Aorta (tissue), 5 donors: ENCODE measurements at places on chromosomes 7 and 10. TPM values are rescaled to one million over a fixed set of nuclear protein-coding genes. Genes with fewer than 3 reads are reported as not detected.
A peak's percentile ranks its signal among the peaks of the same experiment; 100 is the strongest.

DNA sequence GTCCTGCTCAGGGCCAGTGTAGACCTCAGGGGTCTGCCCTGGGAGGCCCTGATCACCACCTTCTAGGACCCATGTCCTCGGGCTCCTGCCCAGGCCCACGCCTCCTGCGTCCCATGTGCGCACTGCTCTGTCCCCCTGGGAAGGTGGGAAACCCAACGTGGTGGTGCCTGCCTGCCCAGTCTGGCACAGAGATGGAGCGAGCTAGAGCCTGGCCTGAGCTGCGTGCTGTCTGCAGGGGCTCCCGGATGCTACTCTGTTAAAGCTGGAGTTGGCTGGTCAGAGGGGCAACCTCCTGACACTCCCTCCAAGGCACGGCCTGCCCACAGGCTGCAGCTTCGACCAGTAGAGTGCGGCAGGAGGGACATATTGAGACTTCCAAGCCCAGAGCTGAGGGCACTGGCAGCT lies 171.7 kb downstream of the DNAJB6 start:
- no peaks in the 10 kb centered on the region for H3K27me3 ChIP-seq
- DNase-seq: no peak
- H3K36me3 ChIP-seq: no peaks in the 10 kb centered on the region
- no peak overlapping the region for H3K27ac ChIP-seq
- no peak overlapping the region for H3K4me3 ChIP-seq

DNA sequence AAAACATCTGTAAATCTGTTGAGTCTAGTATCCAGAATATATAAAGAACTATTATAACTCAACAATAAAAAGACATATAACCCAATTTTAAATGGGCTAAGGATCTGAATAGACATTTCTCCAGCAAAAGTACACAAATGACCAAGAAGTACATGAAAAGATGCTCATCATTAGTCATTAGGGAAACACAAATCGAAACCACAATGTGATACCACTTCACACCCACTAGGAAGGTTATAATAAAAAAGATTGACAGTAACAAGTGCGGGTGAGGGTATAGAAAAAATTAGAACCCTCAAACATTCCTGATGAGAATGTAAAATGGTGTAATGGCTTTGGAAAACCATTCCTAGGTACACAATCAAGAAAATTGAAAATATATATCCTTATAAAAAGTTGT lies 4.1 kb downstream of the XPNPEP1 start:
- H3K36me3 ChIP-seq: no peaks in the 10 kb centered on the region
- DNase-seq: no peak
- H3K4me3 ChIP-seq: no peak overlapping the region
- H3K27ac ChIP-seq: no peak overlapping the region

GRCh38 chr10:3935141-3935540 lies 150.1 kb upstream of the KLF6 start:
- no peaks in the 10 kb centered on the region for H3K36me3 ChIP-seq
- H3K27me3 ChIP-seq: no peaks in the 10 kb centered on the region
- H3K4me3 ChIP-seq: peak overlapping the region; percentile 13
- peak; percentile 63 for DNase-seq
- H3K4me1 ChIP-seq: peaks cover 11% of the 10 kb centered on the region

DNA sequence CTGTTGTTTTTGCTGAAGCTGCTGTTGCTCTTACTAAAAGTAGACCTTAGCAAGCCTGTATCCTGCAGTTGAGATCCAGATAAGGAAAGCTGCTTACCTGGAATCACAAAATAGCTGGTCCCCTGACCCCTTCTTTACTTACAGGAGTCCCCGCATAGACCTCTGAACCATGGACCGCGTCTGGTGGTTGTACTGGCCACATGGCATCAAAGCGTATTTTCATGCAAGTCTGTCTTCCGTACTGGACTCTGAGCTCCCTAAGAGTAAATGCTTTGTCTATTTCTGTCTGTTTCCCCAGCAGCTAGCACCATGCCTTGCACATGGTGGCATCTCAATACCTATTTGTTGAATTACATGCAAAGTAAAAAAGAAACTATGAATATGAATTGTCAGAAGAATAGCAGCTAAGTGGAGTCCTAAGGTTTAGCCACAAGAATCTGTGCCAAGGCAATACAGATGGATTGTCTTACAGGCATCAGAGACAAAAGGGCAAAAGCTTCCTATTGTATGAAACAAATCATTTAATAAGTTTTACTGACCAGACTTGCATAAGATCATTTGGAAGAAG lies 159.2 kb downstream of the PAXIP1 start:
- DNase-seq: no peak
- no peaks in the 10 kb centered on the region for H3K36me3 ChIP-seq
- peaks cover 4% of the 10 kb centered on the region for H3K27me3 ChIP-seq

DNA sequence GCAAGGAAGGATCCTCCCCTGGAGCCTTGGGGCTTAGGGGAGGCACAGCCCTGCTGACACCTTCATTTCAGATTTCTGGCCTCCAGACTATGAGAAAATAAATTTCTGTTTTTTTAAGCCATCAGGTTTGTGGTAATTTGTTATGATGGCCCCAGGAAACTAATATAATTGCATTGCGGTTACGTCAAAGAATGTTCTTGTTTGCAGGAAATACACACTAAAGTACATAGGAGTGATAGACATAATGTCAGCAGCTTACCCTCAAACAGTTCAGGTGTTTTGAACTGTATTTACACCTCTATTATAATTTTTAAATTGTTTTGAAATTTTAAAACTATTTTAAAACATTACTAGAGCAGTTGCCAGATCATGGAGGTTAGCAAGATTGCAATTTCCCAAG lies 12.6 kb upstream of the FHIP2A start:
- H3K4me3 ChIP-seq: no peak overlapping the region
- H3K36me3 ChIP-seq: no peaks in the 10 kb centered on the region
- H3K27ac ChIP-seq: no peak overlapping the region

DNA sequence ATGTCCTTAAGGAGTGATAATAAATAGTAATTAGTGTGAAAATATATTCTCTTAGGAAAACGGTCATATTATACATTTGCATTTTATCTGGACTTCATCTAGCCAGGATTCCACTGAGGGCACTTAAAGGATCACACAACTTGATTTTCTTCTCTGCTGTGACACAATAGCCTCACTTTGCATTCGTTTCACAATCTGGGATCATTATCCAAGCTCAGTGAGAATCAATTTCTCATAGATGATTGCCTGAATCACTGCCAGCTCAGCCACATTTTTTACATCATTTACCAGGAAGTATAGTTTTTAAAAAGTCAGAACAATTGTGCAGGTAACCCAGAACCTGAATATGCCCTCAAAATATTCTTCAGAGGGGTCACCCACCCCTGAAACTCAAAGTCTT lies 68.9 kb downstream of the PTPRZ1 start:
- H3K4me3 ChIP-seq: no peak overlapping the region
- H3K4me1 ChIP-seq: no peaks in the 10 kb centered on the region
- no peaks in the 10 kb centered on the region for H3K27me3 ChIP-seq
- no peak for DNase-seq

DNA sequence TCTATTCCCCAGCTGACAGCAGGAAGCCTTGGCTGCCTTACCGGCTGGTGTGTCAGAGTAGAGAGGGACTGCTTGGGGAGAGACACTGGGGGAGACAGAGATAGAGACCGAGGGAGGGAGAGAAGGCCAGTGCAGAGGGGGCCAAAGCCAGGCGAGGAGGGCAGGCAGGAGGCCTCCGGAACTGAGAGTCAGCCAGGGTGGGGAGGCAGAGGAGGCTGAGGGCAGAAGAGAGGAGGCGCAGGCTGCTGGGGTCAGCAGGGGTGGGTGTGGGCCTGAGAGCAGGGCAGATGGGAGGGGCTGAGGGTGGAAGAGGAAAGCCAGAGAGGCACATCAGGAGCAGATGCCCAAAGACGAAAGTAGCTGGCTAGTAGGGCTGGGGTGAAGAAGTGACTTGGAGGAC lies 57.2 kb upstream of the PAX2 start:
- no peak overlapping the region for H3K4me3 ChIP-seq
- no peaks in the 10 kb centered on the region for H3K36me3 ChIP-seq
- DNase-seq: no peak
- H3K27me3 ChIP-seq: no peaks in the 10 kb centered on the region

- no peaks in the 10 kb centered on the region for H3K36me3 ChIP-seq
- no peak overlapping the region for H3K4me3 ChIP-seq
- H3K27ac ChIP-seq: no peak overlapping the region
- no peaks in the 10 kb centered on the region for H3K4me1 ChIP-seq
- no peaks in the 10 kb centered on the region for H3K27me3 ChIP-seq
Observed at GRCh38 chr7:43248961-43249822, 136.7 kb downstream of the HECW1 start.

DNA sequence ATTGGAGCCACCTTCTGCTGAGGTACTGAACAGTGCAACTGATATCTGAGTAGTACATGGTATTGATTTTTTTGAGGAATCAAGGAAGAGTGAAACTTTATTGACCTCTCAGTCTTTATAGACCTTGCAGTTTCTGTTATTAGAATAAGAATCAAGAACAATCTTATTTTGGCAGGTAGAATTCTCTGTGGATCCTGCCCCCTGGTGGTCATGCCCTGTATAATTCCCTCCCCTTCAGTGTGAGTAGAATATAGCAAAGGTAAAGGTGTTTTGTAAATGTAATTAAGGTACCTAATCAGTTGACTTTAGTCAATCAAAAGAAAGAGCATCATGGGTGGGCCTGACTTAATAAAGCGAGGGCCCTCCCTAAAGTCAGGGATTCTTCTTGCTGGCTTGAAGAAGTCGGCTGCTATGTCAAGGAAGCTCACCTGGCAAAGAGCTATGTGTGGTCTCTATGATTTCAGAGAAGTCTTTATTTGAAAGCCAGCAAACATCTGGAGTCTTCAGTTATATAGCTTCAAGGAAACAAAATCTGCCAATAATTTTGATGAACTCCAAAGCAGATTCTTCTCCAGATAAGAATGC lies 142.8 kb downstream of the LSM5 start:
- H3K27ac ChIP-seq: no peak overlapping the region
- H3K4me3 ChIP-seq: no peak overlapping the region
- no peak for DNase-seq
- H3K36me3 ChIP-seq: no peaks in the 10 kb centered on the region
- H3K4me1 ChIP-seq: no peaks in the 10 kb centered on the region
- no peaks in the 10 kb centered on the region for H3K27me3 ChIP-seq

DNA sequence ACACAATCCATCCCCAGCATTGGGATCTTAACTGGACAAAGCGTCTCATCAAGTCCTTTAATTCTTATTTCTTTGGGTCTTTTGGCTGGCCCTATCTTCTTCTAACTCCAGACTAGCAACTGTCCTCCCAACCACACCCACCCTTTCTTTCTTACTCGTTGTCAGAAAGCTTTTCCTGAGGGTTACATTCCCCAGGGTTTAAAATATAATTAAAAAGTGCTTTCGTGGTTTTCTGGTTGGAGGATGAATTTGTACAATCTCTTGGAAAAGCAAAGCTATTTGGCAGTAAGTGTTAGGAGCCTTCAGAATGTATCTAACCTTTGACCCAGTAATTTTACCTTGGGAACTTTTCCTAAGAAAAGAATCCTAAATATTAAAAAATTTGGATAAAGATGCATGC lies 10.4 kb upstream of the ITGB8 start:
- no peak overlapping the region for H3K4me3 ChIP-seq
- H3K4me1 ChIP-seq: no peaks in the 10 kb centered on the region
- no peak for DNase-seq
- no peaks in the 10 kb centered on the region for H3K27me3 ChIP-seq

GRCh38 chr7:34454381-34454780 lies 203.6 kb upstream of the NPSR1 start:
- H3K27me3 ChIP-seq: no peaks in the 10 kb centered on the region
- H3K27ac ChIP-seq: no peak overlapping the region
- no peak overlapping the region for H3K4me3 ChIP-seq
- H3K36me3 ChIP-seq: no peaks in the 10 kb centered on the region
- H3K4me1 ChIP-seq: no peaks in the 10 kb centered on the region
- DNase-seq: no peak

DNA sequence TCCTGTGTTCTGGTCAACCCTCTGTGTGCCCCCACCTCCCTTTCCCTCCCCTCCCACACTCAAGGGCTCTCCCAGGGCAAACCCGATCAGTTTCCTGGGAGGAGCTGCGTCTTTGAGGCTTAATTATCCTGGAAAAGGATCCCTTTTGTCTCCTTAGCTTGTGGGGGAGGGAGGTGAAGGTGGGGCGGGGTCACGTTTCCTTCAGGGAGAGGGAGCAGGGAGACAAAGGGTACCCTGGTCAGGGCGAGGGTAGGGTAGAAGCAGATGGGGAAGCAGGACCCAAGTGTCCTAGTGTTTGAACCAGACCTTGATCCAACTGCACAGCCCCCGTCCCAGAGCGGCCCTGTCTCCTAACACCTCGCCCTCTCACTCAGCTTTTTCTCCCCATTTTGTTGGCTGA lies 90.1 kb downstream of the HIF1AN start:
- no peaks in the 10 kb centered on the region for H3K27me3 ChIP-seq
- H3K4me1 ChIP-seq: no peaks in the 10 kb centered on the region
- H3K27ac ChIP-seq: no peak overlapping the region
- no peaks in the 10 kb centered on the region for H3K36me3 ChIP-seq
- no peak for DNase-seq

GRCh38 chr10:93268021-93268420 lies 194.3 kb downstream of the CYP26A1 start:
- no peaks in the 10 kb centered on the region for H3K27me3 ChIP-seq
- H3K27ac ChIP-seq: no peak overlapping the region
- H3K4me3 ChIP-seq: no peak overlapping the region

DNA sequence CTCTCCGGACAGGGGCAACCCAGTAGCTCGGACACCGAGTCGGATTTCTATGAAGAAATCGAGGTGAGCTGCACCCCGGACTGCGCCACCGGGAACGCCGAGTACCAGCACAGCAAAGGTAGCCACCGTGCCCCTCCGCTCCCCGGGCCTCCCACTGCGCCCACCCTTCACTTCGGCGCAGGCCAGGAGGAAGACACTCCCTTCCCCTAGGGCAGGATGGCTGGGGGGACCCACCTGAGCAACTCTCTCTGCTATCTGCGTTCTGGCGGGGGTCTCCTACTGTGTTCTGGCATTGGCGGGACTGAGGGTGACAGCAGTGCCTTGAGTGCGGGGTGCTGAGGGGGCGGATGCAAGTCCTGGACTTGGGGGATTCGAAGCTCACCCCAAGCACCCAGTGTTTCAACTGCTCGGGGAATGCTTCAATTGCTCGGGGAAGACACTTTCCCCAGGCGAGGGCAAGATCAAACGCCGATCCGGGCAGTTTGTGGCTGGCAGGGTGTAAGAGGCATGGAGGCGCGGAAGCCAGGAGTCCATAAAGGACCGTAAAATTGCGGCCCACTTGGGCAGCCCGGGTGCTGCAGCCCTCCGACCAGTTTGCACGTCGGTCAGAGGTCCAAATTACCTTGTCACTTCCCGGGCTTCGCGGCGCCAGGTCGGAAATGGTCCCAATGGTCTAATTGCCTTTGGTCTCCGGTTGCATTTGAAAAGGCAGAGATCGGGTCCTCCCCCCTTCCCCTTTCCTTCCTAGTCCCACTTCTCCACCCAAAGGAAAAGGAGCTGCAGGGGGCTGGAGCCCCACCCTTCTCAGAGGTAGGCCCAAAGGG lies 950 bp downstream of the EVX1 start:
- H3K27me3 ChIP-seq: peaks cover 2% of the 10 kb centered on the region
- DNase-seq: no peak
- H3K27ac ChIP-seq: no peak overlapping the region
- H3K4me1 ChIP-seq: peaks cover 2% of the 10 kb centered on the region
- H3K36me3 ChIP-seq: no peaks in the 10 kb centered on the region

GRCh38 chr7:88291398-88292173 lies 15.1 kb downstream of the STEAP4 start:
- no peak overlapping the region for H3K4me3 ChIP-seq
- no peak overlapping the region for H3K27ac ChIP-seq
- no peaks in the 10 kb centered on the region for H3K27me3 ChIP-seq
- H3K36me3 ChIP-seq: no peaks in the 10 kb centered on the region
- no peaks in the 10 kb centered on the region for H3K4me1 ChIP-seq

Gene CRHR2
- 1.5 TPM for total RNA-seq

Gene NPY4R
- not detected for total RNA-seq

Gene FRMD4A
- 55.9 TPM for total RNA-seq

Gene HIF1AN
- total RNA-seq: 42.7 TPM

Gene SLC4A2
- total RNA-seq: 118 TPM
